ENCODE measurements at places on chromosomes 1 and 21. TPM values are rescaled to one million over a fixed set of nuclear protein-coding genes. Genes with fewer than 3 reads are reported as not detected.

Gene ODR4
- total RNA-seq: 22.4 TPM

Gene CRNN
- total RNA-seq: not detected

Gene FMO1
- not detected for total RNA-seq

Gene FTCD
- total RNA-seq: not detected

Gene ADGRB2
- total RNA-seq: 0.73 TPM

Gene FBXO2
- not detected for total RNA-seq

Gene DCDC2B
- not detected for total RNA-seq

Gene FAM3B
- not detected for total RNA-seq

- peak; percentile 9 for DNase-seq
Measured at GRCh38 chr1:221897321-221897721, 155.4 kb upstream of the DUSP10 start.

GRCh38 chr1:15950302-15950701, 25.6 kb downstream of the ZBTB17 start:
- no peak for DNase-seq

- peak; percentile 59 for DNase-seq
Measured at GRCh38 chr1:46643368-46643775, 24.8 kb downstream of the ATPAF1 start.

GRCh38 chr1:165152109-165152508, 204.4 kb downstream of the LMX1A start:
- DNase-seq: no peak

GRCh38 chr1:183622884-183623785, 12.4 kb downstream of the ARPC5 start:
- DNase-seq: peak; percentile 40

GRCh38 chr1:209326831-209327230, 256.7 kb upstream of the CAMK1G start:
- no peak for DNase-seq

DNA sequence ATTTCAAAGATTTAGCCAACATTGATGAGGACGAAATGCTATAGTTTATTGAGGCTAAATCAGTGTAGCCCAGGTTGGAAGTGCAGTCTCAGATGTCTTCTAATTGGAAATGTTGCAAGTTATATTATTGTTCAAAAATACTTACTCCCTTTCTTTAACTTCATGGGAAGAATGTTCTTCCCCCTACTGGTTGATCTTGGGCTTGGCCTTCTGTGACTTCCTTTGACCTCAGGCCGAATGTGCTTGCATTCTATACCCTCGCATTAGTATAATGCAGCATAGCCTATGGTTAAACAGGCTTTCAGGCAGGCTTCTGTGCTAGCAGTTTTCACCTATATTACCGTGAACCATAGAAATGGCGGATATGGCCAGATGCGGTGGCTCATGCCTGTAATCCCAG, 77.3 kb downstream of the RPE65 start:
- DNase-seq: no peak

DNA sequence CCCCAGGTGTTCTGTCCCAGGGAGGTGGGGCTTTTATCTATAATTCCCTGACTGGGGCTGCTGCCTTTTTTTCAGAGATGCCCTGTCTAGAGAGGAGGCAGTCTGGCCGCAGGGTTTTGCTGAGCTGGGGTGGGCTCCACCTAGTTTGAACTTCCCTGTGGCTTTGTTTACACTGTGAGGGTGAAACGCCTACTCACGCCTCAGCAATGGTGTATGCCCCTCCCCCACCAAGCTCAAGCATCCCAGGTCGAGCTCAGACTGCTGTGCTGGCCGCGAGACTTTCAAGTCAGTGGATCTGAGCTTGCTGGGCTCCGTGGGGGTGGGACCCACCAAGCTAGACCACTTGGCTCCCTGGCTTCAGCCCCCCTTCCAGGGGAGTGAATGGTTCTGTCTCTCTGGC, 124.3 kb downstream of the CENPF start:
- no peak for DNase-seq

GRCh38 chr1:67367370-67368045, 59.8 kb downstream of the IL12RB2 start:
- peak; percentile 77 for DNase-seq

- peak; percentile 34 for DNase-seq
Measured at GRCh38 chr1:208928349-208929010, 655.0 kb upstream of the CAMK1G start.

DNA sequence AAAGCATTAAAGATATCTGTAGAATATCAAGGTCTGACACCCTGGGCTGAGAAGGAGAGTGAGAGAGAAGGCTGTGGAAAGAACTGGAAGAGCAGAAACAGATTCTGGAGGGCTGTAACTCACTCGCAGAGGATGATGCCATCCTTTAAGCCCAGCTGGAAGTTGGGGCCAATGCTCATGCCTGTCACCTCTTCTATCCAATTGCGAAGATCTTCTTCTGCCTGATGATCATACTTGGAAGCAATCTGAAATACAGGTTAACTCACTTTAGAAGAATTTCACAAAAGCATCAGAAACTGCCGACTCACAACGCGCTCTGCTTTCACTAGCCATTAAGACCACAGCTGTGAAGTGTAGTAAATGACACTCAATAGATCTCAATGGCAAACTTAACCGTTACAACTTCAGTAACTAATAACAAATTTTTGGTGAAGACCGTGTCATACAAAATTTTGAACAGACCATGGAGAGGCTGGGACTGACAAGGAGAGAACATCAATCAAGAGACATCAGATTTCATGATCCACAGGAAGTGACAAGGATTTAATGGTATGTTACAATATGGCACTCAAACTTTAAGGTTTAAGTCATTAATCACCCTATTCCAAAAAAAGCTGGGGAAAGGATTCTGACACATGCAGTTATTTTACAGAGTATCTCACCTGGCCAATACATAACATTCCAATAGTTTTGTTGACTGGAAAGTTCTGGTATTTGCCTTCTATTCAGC, 23.5 kb downstream of the CNN3 start:
- no peak for DNase-seq

DNA sequence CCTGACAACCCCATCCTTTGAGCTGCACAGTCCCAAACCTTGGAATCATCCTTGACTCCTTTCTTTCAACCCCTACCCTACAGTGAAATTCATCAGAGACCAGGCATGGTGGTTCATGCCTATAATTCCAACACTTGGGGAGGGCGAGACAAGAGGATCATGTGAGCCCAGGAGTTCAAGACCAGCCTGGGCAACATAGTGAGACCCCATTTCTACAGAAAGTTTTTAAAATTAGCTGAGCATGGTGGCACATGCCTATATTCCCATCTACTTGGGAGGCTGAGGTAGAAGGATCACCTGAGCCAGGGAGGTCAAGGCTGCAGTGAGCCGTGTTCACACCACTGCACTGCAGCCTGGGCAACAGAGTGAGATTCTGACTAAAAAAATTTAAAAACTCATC, 34.5 kb downstream of the RERE start:
- DNase-seq: no peak

DNA sequence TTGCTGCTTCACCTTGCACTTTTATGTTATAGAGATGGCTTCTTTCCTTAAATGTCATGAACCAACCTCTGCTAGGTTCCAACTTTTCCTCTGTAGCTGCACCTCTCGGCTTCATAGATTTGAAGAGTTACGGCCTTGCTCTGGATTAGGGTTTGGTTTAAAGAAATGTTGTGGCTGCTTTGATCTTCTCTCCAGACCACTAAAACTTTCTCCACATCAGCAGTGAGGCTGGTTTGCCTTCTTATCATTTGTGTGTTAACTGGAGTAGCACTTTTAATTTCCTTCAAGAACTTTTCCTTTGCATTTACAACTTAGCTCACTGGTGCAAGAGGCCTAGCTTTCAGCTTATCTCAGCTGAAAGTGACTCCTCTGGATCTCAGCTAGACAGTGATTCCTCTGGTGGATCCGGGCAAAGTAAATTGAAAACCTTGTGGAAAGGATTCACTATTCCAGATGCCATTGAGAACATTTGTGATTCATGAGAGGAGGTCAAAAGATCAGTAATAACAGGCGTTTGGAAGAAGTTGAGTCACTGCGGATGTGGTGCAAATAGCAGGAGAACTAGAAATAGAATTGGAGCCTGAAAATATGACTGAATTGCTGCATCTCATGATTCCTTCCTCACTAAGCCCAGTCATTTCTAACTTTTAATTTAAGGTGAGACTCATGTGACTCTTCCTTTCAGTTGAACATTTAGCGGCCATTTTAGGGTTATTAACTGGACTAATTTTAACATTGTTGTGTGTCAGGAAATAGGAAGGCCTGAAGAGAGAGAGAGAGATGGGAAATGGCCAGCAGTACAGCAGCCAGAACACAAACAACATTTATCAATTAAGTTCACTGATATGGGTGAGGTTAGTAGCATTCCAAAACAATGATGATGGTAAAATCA, 16.2 kb upstream of the RGS1 start:
- peak; percentile 9 for DNase-seq

- DNase-seq: no peak
Measured at GRCh38 chr1:183101841-183102276, 78.6 kb downstream of the LAMC1 start.

- DNase-seq: no peak
Measured at GRCh38 chr1:238457610-238458009, 566.9 kb upstream of the ZP4 start.

DNA sequence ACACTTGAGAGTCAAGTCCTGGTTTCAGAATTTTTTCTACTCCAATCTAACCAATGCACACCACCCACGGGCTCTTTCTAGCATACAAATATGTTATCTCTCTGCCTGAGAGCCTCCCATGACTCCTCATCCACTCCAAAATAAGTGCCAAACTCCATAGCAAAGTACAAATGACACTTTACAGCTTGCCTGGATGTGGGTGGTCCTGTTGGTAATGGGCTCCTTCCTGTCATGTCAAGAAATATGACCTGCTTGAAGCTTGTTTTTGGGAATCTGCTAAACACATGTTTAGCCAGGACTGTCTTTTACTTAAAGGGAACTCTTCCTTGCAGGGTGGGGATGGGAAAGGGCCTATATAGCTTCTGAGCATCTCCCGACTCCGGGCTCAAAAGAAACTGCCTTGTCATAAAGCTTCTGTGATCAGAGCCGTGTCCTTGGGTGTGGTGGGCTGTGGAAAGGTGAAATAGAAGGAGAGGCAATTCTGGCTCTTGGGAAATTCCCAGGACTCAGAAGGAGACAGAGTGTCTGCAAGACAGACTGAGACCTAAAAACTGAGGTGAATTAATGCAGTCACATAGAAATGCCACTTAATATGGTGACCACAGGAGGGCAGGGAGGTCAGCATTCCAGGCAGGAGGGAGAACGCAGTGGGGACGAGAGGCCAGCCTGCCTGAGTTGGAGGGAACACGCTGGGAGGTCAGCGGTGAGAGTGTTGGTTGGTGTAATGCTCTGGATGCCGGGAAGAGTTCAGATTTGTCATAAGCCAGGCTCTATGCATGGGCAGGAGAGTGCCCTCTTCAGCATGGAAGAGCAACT, 6.1 kb upstream of the IGFN1 start:
- peak; percentile 78 for DNase-seq
